ENCODE measurements at places on chromosomes 11 and 22. TPM values are rescaled to one million over a fixed set of nuclear protein-coding genes. Genes with fewer than 3 reads are reported as not detected.

DNA sequence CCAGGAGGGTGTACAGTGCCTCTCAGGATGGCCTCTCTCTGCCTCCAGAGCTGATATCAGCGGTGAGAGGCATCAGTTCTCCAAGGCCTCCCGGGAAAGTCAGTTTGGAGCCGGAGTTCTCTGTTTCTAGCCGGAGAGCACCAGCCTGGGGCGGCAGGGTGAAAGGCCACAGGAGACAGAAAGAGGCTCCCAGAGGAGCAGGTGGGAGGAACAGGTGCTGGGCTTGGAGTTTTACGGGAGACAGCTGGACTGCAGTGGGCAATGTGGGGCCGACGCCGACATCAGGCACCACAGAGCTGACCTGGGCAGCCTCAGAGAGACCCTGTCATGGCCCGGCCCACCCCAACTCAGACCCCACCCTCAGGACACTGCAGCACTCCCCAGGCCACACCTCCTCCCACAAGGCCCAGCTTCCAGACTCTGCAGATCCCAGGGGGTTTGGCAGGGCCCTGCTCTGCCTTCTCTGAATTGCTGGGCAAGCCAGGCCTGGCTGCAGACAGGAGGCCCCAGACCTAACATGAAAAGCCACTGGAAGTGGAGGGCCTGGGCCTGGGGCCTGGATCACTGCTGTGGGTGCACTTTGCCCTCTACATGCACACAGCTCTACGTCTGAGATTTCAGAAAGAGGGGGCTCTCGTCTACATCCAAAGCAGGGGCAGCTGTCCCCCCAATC lies 885.6 kb downstream of the BRD1 start:
- DNase-seq = peak; percentile 18

- DNase-seq = peak; percentile 86
Observed at GRCh38 chr11:6315811-6316425, 4.4 kb downstream of the CAVIN3 start.

DNA sequence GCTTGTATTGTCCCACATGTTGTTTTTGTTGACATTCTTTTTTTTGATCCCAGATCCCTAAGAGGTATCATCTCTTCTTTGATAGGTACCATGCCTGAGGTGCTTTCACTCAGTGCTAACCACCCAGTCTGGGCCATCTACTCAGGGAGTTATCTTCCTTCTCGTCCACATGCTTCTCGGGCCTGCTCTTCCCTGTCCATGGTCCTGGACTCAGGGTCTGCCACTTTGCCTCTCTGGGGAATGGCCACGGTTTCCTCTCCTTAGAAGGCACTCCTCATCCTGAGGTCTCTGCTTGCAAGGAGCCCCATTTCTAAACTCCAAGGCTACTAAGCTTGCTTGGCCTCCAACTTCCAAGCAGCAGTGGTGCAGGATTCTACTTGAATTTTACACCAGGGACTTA lies 227.0 kb upstream of the NCAM1 start:
- DNase-seq = peak; percentile 81

DNA sequence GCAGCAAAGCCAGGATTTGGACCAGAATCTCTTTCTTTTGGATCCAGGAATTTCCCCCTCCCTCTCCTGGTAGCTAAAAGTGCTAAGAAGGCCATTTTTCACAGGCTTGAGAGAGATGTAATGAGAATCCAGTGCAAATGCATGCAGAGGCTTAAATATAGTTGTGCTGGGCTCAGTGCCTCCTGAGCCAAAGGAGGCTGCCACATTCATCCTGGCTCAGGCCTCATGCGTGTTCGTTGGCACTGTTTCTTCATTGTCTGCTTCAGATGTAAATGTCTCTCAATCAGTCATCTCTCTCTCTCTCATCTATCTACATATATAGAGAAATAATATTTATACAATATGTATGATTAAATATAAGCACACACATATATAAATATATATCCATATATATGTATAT lies 83.6 kb downstream of the INSC start:
- DNase-seq = no peak

The KRTAP5-1 gene
- polyA plus RNA-seq = 0.50 TPM
